Lung (tissue), 17 donors: ENCODE measurements at places on chromosomes 5 and 9. TPM values are rescaled to one million over a fixed set of nuclear protein-coding genes. Genes with fewer than 3 reads are reported as not detected.

DNA sequence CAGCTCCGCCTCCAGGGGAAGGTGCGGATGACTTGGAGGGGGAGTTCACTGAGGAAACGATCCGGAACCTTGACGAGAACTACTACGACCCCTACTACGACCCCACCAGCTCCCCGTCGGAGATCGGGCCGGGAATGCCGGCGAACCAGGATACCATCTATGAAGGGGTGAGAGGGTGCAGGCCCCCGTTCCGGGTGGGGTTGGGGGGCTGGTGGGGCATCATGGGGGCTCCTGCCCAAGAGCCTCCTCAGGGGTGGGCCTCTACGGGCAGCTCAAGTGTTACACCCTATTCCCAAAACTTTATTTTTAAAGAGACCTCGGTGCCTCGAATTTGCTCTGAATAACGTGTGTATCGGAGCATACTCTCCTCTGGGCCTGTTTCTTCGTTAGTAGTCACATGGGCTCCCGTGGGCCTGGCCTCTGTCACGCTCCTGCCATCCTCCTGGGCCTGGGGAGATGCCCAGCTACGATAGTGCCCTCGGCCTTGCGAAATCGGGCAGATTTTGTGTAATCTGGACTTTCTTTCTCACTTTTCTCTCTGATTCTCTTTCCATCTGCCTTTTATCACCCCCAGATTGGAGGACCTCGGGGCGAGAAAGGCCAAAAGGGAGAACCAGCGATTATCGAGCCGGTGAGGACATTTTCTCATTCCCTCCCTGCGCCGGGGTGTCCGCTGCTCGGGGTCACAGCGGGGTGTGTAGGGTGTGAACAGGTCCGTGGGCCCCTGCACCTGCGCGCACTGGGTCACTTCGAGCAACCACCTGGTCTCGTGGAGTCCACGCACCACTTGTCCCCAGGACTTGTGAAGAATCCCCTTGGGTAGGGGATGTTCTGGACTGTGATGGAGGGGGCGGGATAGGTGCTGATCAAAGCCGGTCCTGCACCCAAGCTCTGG, 90.1 kb downstream of the COL5A1 start:
- DNase-seq = no peak

- DNase-seq = no peak
Measured at GRCh38 chr5:126865299-126865698, 88.4 kb downstream of the LMNB1 start.

DNA sequence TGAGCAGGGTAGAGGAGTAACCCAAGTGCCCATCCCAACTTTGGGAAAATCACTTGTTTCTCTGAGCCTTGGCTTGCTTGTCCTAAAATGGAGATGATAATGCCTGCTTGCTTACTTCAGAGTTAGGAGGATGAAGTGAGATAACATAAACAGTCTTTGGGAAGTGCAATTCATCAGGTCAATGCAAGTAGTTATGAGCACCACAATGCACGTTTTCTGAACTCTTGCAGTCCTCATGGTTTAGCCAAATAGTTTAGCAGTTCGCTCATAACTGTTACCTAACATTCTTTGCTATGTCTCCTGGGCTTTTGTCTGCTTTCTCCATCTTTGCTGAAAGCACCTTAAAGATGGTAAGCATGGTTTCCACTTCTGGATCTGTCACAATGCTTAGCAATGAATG, 270.0 kb downstream of the ADAMTSL1 start:
- DNase-seq = peak; percentile 50

DNA sequence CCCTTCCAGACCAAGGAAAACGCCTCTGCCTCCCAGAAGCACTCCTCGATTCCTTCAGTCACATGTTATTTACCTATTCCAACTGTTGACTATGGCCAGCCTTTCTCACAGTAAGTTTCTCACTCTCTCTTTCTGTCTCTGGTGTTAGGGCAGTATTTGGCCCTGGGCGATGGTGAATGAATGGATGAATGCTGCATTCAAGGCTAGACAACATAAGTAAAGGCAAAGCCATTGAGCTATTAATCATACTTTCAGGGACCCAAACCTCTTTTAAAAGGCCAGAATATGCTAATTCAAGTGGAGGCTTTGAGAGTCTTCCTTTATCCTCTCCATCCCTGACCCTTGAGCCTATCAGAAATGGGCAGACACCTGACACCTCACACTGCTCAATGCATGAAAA, 78.5 kb downstream of the SEC61B start:
- DNase-seq = no peak

- no peak for DNase-seq
Measured at GRCh38 chr5:56301069-56301468, 67.9 kb upstream of the ANKRD55 start.

GRCh38 chr9:74760031-74760700, 127.6 kb downstream of the TRPM6 start:
- DNase-seq = no peak

DNA sequence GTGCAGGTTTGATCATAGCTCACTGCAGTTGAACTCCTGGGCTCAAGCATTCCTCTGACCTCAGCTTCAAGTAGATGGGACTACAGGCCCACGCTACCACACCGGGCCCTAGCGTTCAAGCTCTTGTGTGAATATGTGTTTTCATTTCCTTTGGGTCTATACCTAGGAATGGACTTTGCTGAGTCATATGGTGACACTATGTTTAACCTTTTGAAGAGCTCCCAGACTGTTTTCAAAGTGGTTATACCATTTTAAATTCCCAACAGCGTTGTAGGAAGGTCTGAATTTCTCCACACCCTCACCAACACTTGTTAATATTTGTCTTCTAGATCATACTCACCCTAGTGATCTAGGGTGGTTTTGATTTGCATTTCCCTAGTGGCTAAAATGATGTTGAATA, 33.5 kb downstream of the FAF2 start:
- DNase-seq = no peak

GRCh38 chr5:151006704-151007334, 13.6 kb upstream of the GPX3 start:
- DNase-seq = no peak

The DDX4 gene
- total RNA-seq = not detected
